Lung microvascular endothelial cell (primary cell): ENCODE measurements at places on chromosomes 7 and 10. TPM values are rescaled to one million over a fixed set of nuclear protein-coding genes. Genes with fewer than 3 reads are reported as not detected.

GRCh38 chr10:71513936-71514335, 117.2 kb downstream of the CDH23 start:
- DNase-seq: no peak

DNA sequence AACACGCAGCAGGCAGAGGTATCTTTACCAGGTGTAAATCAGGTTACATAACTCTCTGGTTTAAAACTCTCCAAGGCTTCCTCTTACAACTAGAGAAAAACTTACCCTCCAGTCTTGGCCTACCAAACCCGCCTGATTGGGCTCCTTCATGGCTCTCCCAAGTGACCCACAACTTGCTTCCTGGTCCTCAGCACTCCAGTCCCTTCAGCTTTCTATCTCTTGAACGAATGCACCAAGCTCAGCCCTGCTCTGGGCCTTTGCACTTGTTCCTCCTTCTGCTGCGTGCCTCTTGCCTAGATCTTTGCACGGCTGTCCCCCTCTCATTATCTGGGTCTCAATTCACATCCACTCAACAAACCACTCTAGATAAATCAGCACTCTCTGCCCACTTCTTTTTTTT, 32.7 kb upstream of the DLD start:
- DNase-seq: no peak

FUOM gene
- total RNA-seq: 13.1 and 18.7 TPM in 2 replicates

- DNase-seq: peak; percentile 54
Observed at GRCh38 chr7:100865938-100866728, 1.1 kb upstream of the TRIP6 start.

GRCh38 chr10:64112701-64113355, 591.6 kb downstream of the REEP3 start:
- DNase-seq: no peak

ITGA8 gene
- 0.79 and 1.5 TPM in 2 replicates for total RNA-seq

DNA sequence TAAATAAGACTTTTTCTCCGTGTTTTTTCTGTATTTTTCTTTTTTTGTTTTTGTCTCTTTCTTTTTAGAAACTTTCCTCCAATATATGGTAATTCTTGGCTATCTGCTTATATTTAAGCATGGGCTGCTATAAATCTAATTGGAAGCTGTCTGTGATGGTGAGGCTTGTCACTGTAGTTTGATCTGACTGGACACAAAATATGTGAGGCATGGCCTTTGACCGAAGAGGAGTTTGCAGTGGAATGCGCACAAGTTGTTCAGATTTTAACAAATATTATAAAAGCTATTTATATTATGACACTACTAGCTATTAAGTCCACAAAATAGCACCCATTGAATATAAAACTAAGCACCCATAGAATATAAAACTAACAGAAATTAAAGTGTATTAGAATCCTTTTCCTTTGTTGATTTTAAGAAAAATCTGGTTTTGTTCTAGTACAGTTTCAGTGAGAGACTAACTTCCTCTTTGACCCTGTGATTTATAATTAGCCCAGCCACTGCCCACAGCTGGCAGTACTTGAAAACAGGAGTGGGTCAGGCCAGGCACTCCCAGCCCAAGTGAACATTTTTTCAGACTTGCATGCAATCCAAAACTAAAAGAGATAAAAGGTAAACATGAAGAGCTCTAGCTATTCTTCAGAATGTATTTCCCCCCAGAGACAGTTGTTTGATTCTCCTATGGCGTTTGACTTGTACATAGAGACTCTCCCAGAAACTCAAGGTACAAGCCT, 69.9 kb upstream of the FGL2 start:
- DNase-seq: no peak
